ENCODE measurements at places on chromosomes 12 and 14. TPM values are rescaled to one million over a fixed set of nuclear protein-coding genes. Genes with fewer than 3 reads are reported as not detected.

Gene TBX3
- 126 TPM for total RNA-seq

Gene IFI27
- total RNA-seq: 308 TPM

Gene RPL10L
- not detected for total RNA-seq

GRCh38 chr14:99413911-99414310, 66.7 kb downstream of the SETD3 start:
- no peak for DNase-seq

DNA sequence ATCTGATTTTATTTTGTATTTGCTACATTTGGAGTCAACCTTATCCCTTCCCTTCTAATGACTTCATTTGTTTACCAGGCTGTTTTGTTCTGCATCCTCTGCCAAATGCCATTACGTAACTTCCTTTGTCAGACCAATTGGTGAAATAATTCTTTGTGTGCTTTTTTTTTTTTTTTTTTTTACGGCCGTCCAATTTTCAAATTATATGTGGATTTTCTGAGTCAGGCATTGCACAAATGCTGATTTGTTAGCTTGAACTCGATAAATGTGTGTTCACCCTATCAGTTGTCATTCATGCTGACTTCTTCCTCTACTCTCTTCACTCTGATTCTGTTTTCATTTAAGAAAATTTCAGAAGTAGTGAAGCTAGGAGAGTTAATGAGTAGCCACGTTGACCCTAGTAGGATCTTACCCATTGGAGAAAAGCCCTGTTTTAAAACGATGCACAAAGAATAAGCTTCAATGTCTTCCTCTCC, 386.2 kb downstream of the DIO2 start:
- peak; percentile 93 for DNase-seq

- peak; percentile 63 for DNase-seq
Observed at GRCh38 chr14:101559624-101560533, 1.4 kb upstream of the DIO3 start.

DNA sequence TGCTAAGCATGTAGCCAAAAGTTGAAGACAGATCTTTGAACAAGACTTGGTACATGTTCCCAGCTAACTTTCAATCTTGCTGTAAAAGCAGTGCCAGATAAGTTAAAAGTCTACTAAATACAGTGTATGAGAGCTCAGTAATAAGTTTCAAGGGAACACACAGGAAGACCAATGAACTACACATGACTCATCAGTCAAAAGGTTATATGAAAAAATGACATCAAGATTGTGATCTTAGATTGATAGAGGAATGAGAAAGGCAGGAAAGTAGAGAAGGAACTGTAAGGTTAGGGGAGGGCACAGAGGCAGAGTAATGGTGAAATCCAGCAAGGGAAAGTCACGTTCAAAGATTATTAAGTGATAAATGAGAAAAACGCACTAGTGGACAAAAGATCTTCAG, 249.9 kb upstream of the FLRT2 start:
- DNase-seq: no peak

Data from lung (tissue), 17 donors.